Fibroblast of skin of right quadriceps (primary cell): ENCODE measurements at places on chromosomes 1 and 21.

GRCh38 chr1:205061665-205062069 lies 18.7 kb downstream of the CNTN2 start:
- DNase-seq: peak; percentile 64

DNA sequence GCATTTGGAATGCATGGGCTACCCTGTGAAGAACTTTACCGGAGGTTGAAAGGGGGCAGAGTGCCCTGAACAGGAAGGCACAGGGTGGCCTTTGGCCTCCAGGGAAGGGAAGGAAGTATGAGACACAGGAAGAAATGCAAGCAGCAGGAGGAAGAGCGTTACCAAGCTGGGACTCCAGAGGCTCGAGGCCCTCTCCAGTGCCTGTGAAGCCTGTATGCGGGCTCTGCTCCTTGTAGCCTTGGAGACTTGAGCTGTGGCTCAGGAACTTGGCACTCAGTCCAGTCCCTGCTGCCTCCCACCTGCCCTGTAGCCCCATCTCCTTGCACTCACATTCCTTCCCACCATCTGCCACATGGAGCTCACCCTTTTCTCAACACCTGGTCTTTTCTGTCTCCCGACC lies 33.5 kb upstream of the RNF19B start:
- DNase-seq: no peak

DNA sequence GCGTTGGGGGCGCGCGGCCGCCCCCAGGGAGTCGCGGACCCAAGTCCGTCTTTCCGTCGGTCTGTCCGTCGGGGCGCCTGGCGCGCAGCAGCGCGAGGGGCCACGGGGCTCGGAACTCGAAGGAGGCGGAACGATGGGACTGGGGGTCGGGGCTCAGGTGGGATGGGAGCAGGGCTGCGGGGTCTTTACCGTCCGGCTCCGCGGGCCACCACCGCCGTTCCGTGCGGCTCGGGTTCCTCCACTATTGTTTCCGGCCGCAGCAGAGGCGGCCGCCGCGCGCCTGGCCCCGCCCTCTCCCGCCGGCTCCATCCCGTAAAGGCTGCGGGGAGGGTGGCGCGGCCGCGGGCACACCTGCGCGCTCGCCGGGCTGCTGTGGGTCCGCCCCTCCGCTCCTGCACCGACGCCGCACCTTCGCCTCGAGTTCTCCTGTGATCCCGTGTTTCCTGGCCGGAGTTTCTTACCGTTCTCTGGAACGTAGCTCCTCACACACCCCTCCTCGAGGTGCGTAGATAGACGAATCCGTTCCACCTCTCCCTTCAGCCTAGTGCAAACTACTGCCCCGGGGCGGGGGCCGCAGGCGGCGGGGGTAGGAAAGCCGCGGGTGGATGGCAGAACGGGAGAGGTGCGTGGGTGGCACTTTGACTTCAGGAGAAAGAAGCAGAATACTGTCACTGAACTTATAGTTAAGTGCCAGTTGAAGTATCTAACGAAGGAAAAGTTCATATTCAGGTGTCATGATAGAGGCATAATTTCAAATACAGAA lies at the start of gene C21orf91:
C21orf91 (minus strand) TSS at position 243 of the 763 bp plus-strand sequence. CDS start 1,038 bp downstream, outside the sequence.
- DNase-seq: peak; percentile 89

GRCh38 chr1:208176649-208177048 lies 67.5 kb downstream of the PLXNA2 start:
- DNase-seq: no peak

- peak; percentile 67 for DNase-seq
Measured at GRCh38 chr21:41460578-41461527, 34.8 kb downstream of the MX1 start.

DNA sequence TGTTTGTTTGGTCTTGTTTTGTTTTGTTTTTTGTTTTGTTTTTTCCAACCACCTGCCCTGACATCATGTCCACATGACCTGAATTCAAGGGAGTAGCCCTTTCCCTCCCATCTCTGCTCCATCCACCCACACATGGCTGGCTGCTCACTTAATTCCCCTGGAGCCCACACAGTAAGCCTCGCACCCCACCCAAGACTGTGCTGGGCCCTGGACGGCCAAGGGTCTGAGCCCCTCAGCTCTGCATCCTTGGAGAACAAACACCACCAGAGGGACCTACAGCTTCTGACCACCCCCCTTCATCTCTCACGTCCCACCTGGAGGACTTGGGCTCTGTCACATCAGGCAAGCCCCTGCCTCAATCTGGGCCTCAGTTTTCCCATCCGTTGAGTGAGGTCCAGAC lies 39.1 kb downstream of the MATN1 start:
- no peak for DNase-seq

DNA sequence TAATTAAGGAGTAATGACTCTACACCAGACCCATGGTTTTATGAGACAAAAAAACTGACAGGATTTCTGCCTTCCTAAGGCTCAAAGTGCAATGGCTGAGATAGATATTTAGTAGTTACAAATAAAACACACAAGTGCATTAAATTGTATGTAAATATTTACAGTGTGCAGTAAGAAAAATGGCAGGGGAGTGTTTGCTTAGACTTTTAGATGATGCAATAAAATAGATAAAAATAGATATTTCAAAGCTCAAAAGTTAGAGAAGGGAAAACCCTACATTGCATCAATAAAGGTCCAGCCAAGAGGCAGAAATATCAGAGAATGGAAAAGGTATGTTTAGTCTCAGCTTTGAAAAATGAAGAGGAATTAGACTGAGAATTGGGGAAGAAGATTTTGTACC lies 226.3 kb upstream of the FGGY start:
- no peak for DNase-seq

- peak; percentile 55 for DNase-seq
Measured at GRCh38 chr1:103106426-103107341, 1.6 kb downstream of the COL11A1 start.

GRCh38 chr1:188386161-188386560 lies 1557.4 kb downstream of the PLA2G4A start:
- DNase-seq: peak; percentile 35

- DNase-seq: no peak
Measured at GRCh38 chr1:172895761-172896160, 155.0 kb downstream of the TNFSF18 start.

GRCh38 chr1:58870298-58870676 lies 86.4 kb upstream of the JUN start:
- no peak for DNase-seq

GRCh38 chr1:236052232-236052993 lies 12.5 kb downstream of the NID1 start:
- DNase-seq: no peak

DNA sequence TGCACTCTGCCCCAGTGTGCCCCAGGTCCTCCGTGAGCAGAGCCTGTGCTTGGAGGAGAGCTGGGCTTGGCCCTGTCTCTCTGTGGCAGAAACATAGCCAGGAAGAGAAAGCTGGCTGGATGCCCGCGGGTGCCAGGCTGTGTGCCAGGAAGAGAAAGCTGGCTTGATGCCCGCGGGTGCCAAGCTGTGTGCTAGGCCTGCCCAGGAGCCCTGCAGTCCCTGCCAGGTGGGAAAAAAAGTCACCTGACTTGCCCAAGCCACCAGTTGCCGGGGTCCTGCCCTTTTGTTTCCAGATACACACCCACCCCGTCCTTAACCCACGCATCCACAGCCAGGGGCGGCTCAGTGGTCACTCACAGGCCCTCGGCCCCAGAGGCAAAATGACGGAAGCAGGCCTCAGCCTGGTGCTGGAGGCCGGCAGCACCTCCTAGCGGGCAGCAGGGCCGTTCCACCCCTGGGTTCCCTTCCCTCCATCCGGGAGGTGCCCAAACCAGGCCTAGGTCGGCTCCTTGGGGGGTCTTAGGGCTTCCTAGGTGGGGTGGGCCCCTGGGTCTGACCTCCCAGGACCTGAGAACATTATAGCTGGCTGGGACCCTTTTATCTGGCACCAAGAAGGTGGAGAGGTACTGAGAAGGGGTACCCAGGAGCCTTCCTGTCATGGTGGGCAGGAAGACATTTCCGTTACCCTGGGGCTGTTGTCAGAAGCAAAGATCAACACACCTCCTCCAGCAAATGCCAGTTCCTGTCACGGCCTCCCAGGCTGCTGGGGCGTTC lies 9.1 kb downstream of the ITGB2 start:
- DNase-seq: no peak

- peak; percentile 36 for DNase-seq
Measured at GRCh38 chr1:204975568-204976235, 67.3 kb upstream of the CNTN2 start.

GRCh38 chr1:91217911-91218310 lies 186.7 kb downstream of the HFM1 start:
- DNase-seq: no peak

GRCh38 chr1:23475134-23475628 lies 8.8 kb downstream of the ASAP3 start:
- DNase-seq: peak; percentile 95

DNA sequence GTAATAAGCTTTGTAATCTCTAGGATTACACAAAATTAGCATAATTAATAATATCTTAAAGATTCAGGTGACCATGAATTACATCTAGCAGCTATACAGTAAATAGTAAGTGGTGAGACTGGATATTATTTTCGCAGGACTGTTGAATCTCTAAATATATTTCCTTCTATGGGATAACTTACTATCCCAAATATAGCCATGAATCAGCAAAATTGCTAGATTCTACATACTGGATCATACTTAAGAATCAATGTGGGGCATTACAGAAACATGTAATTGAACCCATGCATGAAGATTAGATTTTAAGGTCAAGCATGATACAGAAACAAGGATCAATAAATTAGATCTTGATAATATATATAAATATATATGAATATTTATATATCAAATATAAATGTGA lies 1203.4 kb downstream of the BRINP3 start:
- no peak for DNase-seq

- DNase-seq: no peak
Measured at GRCh38 chr1:203503836-203504235, 9.9 kb downstream of the OPTC start.

- no peak for DNase-seq
Measured at GRCh38 chr1:241269116-241269515, 87.9 kb downstream of the RGS7 start.

- DNase-seq: peak; percentile 57
Measured at GRCh38 chr1:99766378-99766800, at the start of gene FRRS1. Gene FRRS1, minus strand, starts transcription at chr1:99766635. Its CDS starts 17,867 bp downstream, at chr1:99748768.

- DNase-seq: no peak
Measured at GRCh38 chr1:200887772-200888348, 6.8 kb upstream of the INAVA start.

DNA sequence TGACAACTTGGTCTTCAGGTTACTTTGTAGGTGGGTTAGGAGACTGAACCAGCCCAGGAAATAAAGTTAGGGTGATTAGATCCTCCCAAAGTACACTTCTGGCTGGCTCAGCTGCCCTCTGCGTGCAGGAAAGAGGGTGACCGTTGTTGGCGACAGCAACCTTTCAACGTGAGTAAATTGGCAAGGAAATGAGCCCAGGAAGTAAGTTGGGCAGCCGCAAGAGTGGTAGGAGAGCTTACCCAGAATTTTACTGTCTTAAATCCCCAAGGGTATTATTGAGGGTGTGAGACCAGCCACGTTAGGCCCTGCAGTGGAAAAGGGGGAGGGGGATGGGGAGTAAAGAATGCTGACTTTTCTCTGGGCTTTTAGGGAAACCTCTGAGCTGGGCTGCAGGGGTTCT lies 1.6 kb downstream of the TENT5C start:
- no peak for DNase-seq

- DNase-seq: no peak
Measured at GRCh38 chr1:203505526-203506204, 11.7 kb downstream of the OPTC start.

GRCh38 chr1:165595246-165595938 lies 35.6 kb upstream of the MGST3 start:
- peak; percentile 92 for DNase-seq

DNA sequence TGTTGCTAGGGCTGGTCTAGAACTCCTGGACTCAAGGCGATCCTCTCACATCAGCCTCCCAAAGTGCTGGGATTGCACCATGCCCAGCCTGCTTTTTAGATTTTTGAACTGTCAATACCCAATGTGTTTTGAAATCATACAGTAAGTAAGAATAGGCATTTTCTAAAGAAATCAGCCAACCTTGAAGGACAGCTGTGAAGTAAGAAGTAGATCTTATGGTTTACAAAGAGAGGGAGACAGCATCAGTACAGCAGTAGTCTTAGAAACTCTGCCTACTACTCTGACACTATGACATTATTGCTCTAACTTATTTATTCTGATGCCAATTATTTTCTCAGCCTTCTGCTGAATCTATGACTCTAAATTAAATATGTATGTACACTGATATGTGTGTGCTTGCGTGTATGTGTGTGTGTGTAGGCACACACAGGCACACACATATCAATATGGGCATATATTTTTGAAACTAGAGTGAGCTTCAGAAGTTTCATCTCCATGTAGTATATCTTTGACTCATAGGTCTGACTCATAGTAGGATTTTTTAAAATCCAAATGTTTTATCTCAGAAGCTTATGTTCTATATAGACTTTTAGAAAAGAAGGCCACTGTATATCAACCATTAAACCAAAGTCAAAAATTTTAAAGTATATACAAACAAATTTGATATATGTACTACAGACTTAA lies 140.4 kb downstream of the COL24A1 start:
- no peak for DNase-seq

DNA sequence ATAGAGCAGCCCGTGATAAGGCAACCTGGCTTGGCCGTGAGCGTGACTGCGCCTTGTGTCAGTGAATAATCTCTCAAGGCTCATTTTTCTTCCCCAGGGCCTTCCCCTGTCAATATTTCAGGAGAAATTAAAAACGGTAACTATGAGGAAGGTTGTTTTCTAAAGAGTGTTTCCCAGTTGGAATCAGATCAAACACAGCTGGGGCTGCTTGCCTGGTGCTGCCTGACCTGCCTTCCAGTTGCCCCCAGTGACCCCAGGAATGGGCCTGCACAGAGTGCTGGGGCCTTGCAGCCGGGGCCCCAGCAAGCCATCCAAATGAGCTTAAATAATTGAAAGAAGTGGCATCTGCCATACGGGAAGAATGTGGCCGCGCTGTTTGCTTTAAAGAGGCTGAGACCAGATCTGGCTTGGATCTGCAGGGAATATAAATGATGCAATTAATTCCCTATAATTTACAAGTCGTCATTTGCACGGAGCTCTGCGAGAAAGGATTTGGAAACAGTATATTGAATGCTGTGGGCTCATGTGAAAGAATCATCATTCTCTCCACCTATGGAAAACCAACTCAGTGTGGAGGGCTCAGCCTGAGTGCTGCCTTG lies 203.9 kb downstream of the C1orf94 start:
- no peak for DNase-seq

DNA sequence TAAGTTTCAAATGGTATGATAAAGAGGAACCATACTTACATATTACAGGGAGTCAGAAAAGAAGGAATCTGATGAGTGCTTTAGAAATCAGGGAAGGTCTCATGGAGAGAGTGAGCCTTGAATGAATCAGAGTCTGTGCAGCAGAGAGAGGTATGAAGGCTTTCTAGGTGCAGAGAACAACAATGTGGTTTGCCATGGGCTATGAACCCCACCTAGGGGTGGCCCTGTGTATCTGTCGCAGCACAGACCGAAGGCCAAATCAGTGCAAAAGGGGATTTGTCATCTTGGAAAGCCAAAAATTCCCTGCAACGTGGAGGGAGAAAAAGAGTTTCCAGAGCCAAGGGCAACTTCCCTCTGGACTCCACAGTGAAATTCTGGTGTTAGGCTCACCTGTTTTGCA lies 3.5 kb downstream of the PAPPA2 start:
- DNase-seq: peak; percentile 6

- DNase-seq: no peak
Measured at GRCh38 chr1:225849925-225850324, 32.3 kb downstream of the TMEM63A start.

- no peak for DNase-seq
Measured at GRCh38 chr1:39199593-39199992, 4.9 kb upstream of the MACF1 start.

GRCh38 chr1:113515498-113515897 lies 125.2 kb downstream of the MAGI3 start:
- no peak for DNase-seq
